ENCODE measurements at places on chromosomes 5 and 9. TPM values are rescaled to one million over a fixed set of nuclear protein-coding genes. Genes with fewer than 3 reads are reported as not detected.

DNA sequence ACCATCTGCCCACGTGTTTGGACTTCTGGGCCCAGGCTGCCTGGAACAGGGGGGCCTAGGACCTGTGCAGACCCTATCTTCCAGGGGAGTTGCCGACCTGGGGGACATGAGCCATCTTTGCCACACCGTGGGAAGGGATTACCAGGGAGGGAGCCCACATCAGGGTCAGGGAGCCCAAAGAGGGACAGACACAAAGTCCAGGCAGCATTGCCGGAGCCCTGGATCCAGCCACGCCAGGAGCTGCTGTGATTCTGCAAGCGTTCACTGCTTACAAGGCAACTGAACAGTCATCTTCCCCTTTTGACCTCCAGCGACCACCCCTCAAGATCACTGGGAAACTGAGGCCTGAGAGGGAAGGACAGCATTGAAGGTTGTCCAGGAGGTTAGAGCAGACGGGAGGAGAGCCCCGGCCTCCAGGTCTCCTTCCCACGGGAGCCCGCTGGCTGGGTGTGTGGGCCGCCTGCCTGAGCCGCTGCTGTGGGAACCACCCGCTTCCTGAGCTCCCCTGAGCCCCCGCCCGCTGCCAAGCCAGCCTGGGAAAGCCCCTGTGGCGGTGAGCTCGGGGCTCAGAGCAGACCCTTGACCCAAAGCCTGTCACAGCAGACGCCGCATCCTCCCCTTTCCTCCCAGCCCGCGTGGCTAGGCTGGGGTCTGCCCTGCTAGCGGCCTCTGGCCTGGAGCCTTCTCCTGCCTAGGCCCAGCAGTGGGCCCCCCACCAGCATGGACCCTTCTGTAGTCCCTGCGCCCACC lies 17.1 kb upstream of the NOTCH1 start:
- DNase-seq, result no peak

DNA sequence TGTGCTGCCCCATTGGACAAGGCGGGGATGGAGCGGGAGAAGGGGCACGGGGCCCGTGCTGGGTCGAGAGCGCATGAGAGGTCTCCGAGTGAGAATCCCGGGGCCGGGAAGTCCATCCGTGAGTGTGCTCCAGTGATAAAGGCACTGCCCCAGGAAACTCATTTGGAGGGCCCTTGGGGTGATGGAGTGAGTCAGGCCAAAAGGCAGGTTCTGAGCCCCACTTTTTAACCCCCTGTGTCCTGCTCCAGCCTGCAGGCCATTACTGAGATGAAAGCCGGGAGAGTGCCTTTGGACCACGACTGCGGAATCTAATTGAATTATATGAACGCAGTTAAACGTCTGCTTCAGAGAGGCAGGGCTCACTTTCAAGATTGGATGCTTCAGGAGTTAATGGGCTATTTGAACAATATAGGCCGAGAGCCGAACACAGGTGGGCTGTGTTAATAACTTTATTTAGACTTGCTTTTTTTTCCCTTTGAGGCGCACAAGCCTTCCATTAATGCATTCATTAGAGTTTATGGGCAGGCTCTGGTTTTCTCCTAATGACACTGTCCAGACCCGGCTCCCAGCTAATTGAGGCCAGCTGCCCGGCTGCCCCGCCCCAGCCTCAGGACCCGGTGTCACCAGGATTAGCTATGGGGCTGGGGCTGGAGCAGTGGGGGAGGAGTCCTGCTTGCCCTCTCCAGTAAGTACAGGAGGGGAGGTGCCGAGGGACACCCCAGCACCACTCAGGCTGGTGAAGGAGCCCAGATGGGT lies 79.1 kb upstream of the LMX1B start:
- DNase-seq, result no peak

DNA sequence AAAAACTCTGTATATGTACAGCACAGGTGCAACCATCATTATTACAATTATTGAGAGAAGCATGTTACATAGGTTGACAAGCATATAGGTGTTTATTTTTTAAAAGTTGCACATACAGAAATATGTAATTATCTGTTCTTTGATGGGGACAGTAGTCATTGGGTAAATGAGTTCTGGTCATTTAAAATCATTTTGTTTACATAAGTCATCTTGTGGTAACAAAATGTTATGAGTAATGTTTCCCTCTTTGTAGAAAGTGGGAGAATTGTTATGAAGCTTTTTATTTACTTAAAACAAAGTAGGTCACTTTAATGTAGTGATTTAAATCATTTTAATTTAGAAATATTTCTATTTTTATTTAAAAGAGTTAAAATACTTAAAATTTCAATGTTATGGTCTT lies 33.8 kb upstream of the FBXL17 start:
- DNase-seq, result no peak

DNA sequence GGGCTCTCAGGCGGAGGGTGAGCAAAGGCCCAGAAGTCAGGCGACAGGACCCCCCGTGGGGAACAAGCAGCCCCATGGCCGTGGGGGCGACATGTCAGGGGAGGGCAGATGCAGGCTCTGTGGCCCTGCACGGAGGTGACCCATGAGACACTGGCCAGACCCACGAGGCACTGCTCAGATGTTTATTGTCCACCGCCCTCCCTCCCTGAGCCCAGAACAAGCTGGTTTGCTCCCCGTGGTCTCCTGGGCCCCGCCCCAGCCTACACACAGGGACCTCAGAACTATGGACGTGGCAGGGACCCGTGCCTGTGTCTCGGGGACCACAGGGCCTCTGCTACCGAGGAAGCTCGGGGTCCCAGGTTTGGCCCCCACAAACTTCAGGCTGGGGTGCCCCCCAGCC lies 1.9 kb downstream of the FUT7 start:
- no peak for DNase-seq

DNA sequence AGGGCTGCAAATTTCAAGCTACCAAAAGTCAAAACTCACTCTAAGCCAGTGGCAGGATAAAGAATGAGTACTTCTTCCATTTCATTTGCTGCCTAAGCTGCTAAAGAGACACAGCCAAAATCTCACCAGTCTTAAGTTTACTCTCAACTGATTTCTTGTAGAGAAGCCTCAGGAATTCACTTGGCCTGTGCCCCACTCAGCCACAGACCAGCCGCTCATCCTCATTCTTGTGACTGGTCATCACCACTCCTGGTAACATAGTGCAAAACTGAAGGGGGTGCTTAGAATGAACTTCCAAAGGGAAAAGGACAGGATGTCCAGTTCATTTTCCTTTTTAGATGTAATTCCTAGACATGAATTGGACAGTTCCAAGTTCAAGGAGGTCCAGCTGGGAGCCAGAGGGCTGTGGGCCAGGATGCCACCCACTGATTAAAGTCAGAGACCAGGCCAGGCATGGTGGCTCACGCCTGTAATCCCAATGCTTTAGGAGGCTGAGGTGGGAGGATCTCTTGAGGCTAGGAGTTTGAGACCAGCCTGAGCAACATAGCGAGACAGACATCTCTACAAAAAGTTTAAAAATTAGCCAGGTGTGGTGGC lies 72.7 kb upstream of the RANBP3L start:
- no peak for DNase-seq

- DNase-seq, result no peak
These were observed 465.0 kb downstream of the MTRR start for GRCh38 chr5:8333977-8334376.

- DNase-seq, result no peak
These were observed 598.0 kb upstream of the RGMB start for GRCh38 chr5:98175474-98175873.

Gene PKD2L2
- not detected for total RNA-seq

- DNase-seq, result no peak
These were observed 125.7 kb downstream of the SEMA6A start for GRCh38 chr5:116448870-116449427.

Gene MPDZ
- total RNA-seq, result 0.13 TPM

- DNase-seq, result no peak
These were observed 355.3 kb downstream of the BNC2 start for GRCh38 chr9:16515207-16515606.

DNA sequence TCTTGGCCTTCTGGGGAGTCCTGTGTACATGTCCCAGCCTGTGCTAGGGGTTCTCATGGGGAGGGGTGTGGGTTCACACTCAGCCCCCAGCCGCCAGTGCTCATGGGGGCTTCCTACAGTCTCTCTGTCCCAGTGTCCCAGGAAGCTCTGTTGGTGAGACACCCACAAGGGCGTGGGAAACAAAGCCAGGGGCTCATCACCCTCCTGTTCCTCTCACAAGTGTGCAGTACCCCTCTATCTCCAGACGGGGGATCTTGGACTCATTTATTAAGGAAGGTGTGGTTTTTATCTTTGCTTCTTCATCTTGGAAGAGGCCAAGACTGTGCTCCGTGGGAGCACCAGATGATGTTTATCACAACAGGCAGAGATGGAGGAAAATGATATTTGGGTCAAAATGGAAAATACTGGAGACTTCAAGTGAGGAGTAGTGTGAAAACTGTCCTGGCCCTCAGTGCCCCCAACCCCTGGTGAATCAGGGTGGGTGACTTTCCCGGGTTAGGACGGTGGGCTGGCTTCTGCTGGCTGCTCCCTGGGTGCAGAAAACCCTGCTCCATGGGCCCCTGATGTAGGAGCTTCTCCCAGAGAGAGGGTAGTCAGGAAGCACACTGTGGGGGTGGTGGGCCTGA lies 15.2 kb downstream of the TMEM171 start:
- DNase-seq, result no peak

Gene EIF4EBP3
- total RNA-seq, result 9.1 TPM
